ENCODE measurements at places on chromosomes 5 and 9. TPM values are rescaled to one million over a fixed set of nuclear protein-coding genes. Genes with fewer than 3 reads are reported as not detected.

DNA sequence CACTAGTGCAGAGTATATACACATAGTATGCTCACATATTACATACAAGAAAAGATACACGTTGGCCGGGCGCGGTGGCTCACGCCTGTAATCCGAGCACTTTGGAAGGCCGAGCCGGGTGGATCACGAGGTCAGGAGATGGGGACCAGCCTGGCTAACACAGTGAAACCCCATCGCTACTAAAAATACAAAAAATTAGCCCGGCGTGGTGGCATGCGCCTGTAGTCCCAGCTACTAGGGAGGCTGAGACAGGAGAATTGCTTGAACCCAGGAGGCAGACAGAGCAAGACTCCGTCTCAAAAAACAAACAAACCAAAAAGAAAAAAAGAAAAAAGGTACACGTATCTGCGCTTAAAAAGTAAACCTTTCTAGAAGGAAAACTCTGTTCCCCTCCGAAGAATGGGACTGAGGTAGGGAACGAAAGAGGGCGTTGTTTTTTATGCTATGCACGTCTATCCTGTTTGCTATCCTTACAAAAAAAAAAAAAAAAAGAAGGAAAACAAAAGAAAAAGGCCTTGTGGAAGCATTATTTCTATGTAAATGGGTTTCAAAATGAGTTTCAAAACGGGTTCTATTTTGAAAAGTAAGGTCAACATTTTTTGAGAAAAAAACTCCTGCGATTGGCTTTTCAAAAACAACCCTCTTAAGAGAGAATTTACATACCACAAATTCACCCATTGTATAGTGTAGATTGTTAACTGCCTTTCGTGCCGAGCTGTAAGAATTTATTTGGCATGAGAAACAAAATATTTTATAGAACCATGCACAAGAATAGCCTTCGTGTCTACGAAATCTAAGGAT, 1.2 kb downstream of the AK3 start:
- DNase-seq = no peak

DNA sequence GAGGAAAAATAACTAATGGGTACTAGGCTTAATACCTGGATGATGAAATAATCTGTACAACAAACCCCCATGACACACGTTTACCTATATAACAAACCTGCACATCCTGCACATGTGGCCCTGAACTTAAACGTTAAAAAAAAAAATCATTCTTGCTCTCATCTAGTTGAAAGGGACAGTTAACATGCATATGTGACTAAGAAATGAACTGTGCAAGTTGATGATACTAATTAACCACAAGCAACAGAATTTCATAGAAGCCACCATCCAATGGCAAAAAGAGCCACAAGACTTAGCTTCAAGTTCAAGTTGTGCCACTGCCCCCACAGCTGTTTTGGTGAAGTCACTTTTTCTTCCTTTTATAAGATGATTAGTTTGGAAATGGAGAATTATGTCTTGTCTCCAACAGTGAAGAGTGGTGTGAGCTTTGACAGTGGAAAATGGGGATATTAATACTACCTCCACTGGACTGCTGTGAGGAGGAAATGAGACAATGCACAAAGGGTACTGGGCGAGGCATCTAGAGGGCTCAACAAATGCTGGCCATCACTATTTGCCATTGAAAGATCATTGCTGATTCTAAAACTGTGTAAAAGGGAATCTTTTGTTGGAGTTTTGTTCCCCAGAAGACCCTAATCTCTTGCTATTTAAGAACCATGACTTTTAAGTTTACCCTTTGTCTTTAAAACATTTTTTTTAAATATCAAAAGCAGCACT, 202.1 kb downstream of the EBF1 start:
- no peak for DNase-seq

JAKMIP2 gene
- 0.16 TPM for total RNA-seq

FAM169A gene
- 4.2 TPM for total RNA-seq

DNA sequence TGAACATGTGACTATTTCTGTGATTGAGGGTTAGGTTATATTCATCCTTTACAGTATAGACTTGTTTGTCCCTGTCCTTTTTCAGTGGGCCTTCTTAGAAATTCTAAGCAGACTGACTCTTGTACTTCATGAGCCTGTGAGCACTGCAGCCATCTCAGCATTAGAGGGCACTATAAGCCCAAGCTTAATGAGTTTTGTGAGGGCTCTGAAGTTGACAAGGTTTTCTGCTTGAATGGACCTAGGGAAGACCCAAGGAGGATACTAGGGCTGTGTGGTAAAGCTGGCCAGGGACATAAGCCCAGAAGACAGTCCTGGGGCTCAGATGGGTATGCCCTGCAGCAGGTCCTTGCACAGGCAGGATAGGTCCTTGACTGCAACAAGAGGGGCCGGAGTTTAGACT, 126.5 kb downstream of the MRPS30 start:
- DNase-seq = no peak

All from right atrium auricular region (tissue), 2 donors.